ENCODE measurements at places on chromosomes 12 and 14. TPM values are rescaled to one million over a fixed set of nuclear protein-coding genes. Genes with fewer than 3 reads are reported as not detected.

Gene ST8SIA1
- 0.37 TPM for total RNA-seq

Gene PLD4
- total RNA-seq: not detected

Gene FGF23
- 0.33 TPM for total RNA-seq

Gene NUAK1
- total RNA-seq: 11.0 TPM

Gene RTN1
- total RNA-seq: 1.9 TPM

Gene FAM181A
- total RNA-seq: not detected

Gene PTPN21
- total RNA-seq: 11.1 TPM

Gene PIK3C2G
- 12.5 TPM for total RNA-seq

Gene METTL17
- 27.5 TPM for total RNA-seq

Gene EML1
- 4.5 TPM for total RNA-seq

Gene L2HGDH
- total RNA-seq: 6.1 TPM

Gene LRRC10
- not detected for total RNA-seq

Gene AQP2
- total RNA-seq: not detected

Gene DAAM1
- total RNA-seq: 17.2 TPM

Gene LPAR5
- 0.73 TPM for total RNA-seq

Gene TEAD4
- 1.9 TPM for total RNA-seq

Gene SMIM41
- not detected for total RNA-seq

Gene CD4
- 35.6 TPM for total RNA-seq

Gene WIF1
- not detected for total RNA-seq

Data from right lobe of liver (tissue), 6 donors.